Breast epithelium (tissue), 4 donors: ENCODE measurements at places on chromosomes 1 and 21. TPM values are rescaled to one million over a fixed set of nuclear protein-coding genes. Genes with fewer than 3 reads are reported as not detected.

Gene CITED4
- 26.9 TPM for total RNA-seq

Gene MTARC2
- total RNA-seq = 18.4 TPM

Gene SERTAD4
- 47.9 TPM for total RNA-seq

Gene RNASEL
- total RNA-seq = 10.7 TPM

Gene CTTNBP2NL
- total RNA-seq = 25.9 TPM

Gene HEYL
- 2.3 TPM for total RNA-seq

Gene FCRL4
- total RNA-seq = not detected

Gene CENPL
- total RNA-seq = 4.6 TPM

Gene SPATC1L
- total RNA-seq = 1.6 TPM

Gene SLAMF6
- total RNA-seq = 3.2 TPM

GRCh38 chr1:94754095-94754494, 66.1 kb upstream of the SLC44A3 start:
- DNase-seq = no peak

GRCh38 chr1:45536886-45537285, 13.7 kb upstream of the AKR1A1 start:
- DNase-seq = no peak

GRCh38 chr1:107791348-107791747, 173.6 kb downstream of the VAV3 start:
- DNase-seq = no peak

- DNase-seq = no peak
Measured at GRCh38 chr1:17118706-17119075, 560 bp downstream of the PADI2 start.

- DNase-seq = no peak
Measured at GRCh38 chr21:46436621-46437020, 22.1 kb upstream of the DIP2A start.

- DNase-seq = no peak
Measured at GRCh38 chr21:37383086-37383485, 16.5 kb downstream of the DYRK1A start.

DNA sequence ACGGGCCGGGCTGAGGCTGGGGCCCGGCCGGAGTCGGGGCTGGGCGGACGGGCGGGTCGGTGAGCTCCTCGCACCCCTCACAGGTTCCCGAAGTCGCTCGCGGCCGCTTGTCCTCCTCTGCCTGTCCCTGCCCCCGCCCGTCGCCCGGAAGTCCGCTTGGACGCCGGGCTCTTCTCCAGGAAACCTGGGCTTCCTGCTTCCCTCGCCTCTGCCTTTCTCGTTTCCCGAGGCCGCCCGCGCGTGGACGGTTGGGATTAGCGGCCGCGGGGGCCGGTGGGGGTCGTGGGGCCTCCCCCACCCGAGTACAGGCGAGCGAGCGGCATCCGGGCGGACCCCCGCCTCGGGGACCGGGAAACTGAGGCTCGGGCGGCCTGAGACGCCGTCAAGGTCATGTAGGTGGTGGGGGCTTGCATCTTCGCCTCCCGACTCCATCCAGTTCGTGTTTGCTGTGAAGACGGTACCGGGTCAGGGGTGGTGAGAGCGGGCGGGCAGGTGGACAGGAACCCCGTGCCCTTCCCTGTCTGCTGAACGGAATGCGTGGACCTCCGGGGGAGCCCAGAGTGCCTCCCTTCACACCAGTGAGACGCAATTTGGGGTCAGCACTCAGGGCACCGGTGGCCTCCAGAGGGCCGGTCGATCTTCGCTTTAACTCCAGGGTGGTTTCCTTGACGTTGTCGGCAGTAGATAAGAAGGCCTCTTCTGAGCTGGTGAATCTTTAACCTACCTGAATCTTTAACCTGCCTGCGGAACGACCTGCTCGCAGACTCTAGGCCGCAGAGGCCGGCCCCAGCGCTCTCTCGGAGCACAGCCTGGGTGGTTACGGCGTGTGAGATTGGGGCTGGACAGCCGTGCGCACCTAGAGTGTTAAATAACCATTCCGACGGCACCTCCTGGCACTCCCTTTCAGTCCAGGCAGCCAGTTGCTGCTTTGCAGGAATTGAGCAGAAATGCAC, 686 bp downstream of the ARF1 start:
- DNase-seq = peak; percentile 64

DNA sequence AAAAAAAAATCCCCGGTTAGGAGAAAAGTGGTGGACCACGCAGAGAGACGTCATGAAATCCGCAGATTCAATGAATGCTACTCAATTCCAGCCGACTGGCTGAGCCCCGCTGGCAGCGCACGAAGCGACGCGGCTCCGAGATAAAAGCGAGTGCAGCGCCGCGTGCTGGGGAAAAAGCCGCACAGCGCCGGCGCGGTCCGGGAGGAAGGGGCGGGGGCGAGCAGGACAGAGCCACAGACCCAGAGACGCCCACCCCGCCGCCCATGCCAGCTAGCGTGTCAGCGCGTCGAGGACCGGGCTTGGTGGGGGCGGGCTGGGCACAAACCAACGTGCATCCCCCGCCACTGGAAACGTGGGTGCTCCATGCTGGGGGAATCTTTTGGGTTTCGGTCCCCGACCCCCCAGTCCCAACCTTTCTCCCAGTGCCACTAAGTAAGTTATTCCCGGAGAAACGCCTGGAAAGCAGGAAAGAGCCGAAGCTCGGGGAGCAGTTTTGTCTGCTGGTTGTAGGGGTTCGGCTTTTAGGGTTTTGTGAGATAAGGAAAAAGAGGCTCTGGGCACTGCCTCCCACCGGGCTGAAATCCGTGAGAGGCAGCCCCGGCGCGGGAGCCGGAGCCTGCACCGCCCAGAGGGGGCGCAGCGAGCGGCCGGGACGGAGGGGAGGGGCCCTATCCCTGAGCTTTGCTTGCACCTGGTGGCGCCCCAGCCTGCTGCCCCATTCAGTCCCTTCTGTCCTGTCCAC, at the start of gene KCNJ6:
Gene KCNJ6 (minus strand): TSS at position 148 of the 742 bp plus-strand sequence. CDS start 75,775 bp downstream, outside the sequence.
- DNase-seq = no peak

GRCh38 chr1:201633297-201633696, 94.4 kb downstream of the NAV1 start:
- DNase-seq = no peak

DNA sequence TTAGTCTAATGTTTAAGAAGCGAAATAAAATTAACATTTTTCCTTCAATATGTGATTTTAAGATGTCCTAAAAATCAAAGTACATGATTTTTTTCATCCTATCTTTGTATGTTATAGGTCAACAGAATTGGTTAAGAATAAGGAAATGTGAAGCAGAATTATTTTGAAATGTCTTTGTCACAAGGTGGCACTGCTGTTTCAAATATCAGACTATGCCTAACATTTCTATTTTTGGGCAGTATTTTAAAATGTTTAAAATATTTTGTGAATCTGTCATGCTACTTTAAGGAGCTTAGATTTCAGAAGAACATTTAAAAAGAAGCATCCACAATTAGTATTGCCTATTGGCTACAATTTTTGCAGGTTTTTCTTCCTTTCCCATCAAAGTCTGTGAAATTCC, 38.7 kb downstream of the AMY1C start:
- DNase-seq = no peak

GRCh38 chr1:208261874-208262273, 17.7 kb upstream of the PLXNA2 start:
- DNase-seq = no peak

DNA sequence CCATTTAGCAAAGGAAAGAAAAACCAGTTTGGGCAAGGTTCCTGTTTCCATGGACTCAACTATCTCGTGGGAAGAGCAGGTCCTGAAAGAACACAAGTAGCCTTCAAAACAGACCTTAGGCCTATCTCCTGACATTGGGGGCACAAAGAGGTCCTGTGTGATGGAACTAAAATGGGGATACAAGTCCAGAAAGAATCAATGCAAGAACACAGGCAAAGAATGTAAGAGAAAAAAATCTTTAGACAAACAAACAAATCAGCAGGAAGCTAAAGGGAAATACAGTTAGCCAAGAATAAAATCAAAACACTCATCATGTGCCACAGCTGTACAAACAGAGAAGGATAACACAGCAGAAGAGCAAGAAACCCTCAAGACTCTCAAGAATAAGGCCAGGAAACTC, 28.2 kb downstream of the SLC30A10 start:
- DNase-seq = no peak

GRCh38 chr1:19462781-19463503, 22.4 kb downstream of the CAPZB start:
- no peak for DNase-seq
